Myocyte (in vitro differentiated cells): ENCODE measurements at places on chromosomes 5 and 9. TPM values are rescaled to one million over a fixed set of nuclear protein-coding genes. Genes with fewer than 3 reads are reported as not detected.

Gene FIBCD1
- 0.36 and 0.48 TPM in 2 replicates for total RNA-seq

Gene FAM221B
- total RNA-seq: not detected in 2 replicates

Gene PAX5
- total RNA-seq: not detected in 2 replicates

Gene ENDOG
- 83.0 and 95.6 TPM in 2 replicates for total RNA-seq

Gene BTNL9
- total RNA-seq: not detected in 2 replicates

Gene CENPP
- total RNA-seq: 8.4 and 13.1 TPM in 2 replicates

Gene SPINK6
- not detected in 2 replicates for total RNA-seq

Gene NUTM2G
- total RNA-seq: not detected in 2 replicates

Gene LCN1
- total RNA-seq: not detected in 2 replicates

Gene FBP1
- total RNA-seq: 0.35 and 0.47 TPM in 2 replicates

DNA sequence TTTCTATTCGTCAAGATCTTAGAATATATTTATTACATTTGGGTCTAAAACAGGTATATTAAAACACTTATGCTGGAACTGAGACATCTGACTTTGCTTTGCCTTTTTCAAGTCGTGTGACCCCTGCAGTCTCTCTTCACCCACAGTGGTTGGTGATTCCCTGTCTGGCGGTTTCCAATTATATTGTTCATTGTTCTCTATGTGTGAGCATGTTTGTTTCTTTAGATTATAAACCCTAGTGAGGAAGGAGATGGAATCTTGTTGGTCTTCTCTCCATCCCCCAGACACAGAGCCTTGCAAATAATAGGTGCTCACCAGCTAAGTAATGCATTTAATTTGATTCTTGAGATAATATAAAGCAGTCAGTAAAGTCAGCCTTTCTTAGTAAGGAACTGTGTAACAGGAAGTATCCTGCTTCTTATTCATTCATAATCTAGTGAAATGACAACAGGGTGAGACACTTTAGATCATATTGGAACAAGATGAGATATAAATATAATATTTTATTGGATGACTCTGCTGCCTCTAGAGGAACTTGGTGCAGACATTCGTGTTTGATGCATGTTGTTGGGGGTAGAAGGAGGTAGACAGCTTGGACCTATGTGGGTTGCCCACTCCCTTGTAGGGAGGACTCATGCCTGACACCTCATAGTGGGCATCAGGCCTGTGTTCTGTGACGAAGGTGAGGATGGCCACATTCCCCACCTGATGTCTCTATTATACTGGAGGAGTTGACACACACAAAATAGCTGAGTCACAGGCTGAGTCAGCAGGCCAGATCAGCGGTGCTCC lies 88.1 kb downstream of the FGF1 start:
- DNase-seq: peak; percentile 65

- DNase-seq: no peak
Observed at GRCh38 chr9:12801663-12802062, 26.8 kb downstream of the LURAP1L start.

- DNase-seq: no peak
Observed at GRCh38 chr5:33973271-33973670, 11.2 kb downstream of the SLC45A2 start.

DNA sequence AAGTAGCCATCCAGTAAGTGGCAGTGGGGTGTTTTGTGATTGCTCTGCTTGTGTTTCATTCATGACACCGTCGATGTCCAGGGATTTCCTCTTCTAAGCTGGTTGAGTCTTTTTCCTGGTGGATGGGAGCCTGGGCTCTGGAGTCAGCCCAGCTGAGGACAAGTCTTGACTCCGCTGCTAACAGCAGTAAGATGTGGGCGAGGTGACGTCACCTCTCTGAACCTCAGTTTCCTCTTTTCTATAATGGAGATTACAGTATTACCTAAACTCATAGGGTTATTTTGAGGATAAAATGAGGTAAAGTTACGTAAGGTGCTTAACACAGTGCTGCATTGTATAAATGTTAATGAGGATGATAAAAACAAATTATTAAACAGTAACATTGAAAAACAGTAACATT lies 21.3 kb downstream of the FGF1 start:
- DNase-seq: no peak

- DNase-seq: peak; percentile 53
Observed at GRCh38 chr5:132254321-132254977, 3.0 kb upstream of the PDLIM4 start.

GRCh38 chr9:112121633-112122032 lies 53.5 kb downstream of the SUSD1 start:
- no peak for DNase-seq

DNA sequence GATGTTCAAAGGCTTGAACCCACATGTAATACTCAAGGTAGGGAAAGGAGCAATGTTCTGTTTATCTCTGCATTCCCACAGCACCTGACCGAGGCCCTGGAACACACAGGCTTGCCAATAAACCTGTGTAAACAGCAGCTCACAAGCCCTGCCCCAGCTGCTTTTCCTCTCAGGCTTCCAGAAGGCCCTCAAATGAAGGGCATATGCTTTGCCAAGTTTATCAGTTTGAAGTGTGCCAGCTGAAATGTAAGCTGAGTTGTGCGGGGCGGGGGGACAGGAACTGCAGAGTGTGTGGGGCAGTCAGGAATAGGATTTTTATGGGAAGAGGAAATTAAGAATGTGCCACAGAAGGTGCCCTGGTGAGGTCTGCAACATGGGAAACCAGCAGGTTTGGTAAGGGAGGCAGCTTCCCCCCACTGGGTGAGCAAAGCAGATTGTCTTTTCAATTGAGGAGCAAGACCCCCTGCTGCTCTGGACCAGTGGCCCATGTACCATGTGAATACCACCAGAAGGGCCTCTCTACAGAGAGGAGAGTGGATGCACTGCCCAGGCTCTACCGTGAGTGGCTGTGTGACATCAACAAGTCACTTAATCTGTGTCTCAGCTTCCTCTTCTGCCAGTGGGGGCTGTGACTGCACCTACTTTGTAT lies 194.8 kb downstream of the SPOCK1 start:
- DNase-seq: no peak

GRCh38 chr9:134276453-134277245 lies 49.6 kb upstream of the RXRA start:
- DNase-seq: no peak

GRCh38 chr9:131307974-131308373 lies 18.5 kb downstream of the PLPP7 start:
- no peak for DNase-seq

- no peak for DNase-seq
Observed at GRCh38 chr5:12330993-12331588, 426.8 kb upstream of the CTNND2 start.

DNA sequence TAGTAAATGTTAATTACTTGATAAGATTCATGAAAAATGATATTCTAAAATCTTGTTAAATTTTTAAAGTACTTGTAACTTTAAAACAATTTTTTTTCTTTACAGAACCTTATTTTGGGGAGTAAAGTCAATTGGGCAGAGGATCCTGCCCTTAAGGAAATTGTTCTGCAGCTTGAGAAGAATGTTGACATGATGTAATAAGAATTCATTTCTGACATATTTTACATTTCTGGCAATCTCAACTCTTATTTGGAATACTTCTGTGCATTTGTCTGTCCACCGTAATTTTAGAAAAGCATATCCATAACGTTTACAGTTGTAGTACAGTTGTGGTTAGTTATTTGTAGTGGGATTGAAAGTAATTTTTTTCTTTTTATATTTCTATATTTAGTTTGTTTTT lies 20.2 kb downstream of the CENPH start:
- no peak for DNase-seq

- no peak for DNase-seq
Observed at GRCh38 chr5:170266570-170267381, 30.8 kb downstream of the LCP2 start.

DNA sequence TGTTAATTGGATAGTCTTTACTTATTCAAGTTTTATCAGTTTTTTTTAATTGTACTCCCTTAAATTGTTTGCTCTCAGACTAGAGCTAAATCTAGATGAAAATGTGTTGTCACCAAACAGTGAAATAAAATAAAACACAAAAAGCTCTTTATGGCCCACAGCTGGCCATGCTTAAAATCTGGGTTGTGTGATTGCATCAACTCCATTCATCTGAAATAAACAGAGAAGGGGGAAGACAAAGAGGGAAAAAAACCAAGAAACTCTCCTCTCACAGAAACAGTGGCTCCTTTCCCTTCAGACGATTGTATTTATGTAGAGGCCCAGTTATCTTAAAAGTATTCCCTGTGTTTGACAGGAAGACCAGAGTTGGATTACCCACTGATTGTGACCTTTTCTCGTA lies 422.4 kb downstream of the IRX1 start:
- DNase-seq: no peak
